ENCODE measurements at places on chromosomes 12 and 14. TPM values are rescaled to one million over a fixed set of nuclear protein-coding genes. Genes with fewer than 3 reads are reported as not detected.
A peak's percentile ranks its signal among the peaks of the same experiment; 100 is the strongest.

DNA sequence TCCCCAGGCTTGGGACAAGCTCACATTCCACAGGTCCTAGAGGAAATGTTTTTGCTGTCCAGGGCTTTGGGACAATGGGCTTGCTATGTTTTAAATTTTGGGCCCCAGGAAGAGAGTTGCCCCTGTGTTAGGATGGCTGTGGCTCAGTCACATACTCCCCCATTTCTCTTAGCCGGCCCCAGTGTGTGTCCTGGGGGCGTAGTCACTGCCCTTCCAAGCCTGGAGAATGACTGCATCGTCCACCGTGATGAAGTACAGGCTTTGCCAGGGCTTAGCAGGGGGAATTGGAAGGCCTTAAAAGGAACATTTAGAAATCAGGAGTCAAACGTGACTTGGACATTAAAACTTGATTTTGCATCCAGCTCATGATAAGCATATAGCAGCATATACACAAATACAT, 293.6 kb downstream of the CACNA1C start:
- DNase-seq: no peak

The KRT80 gene
- 1.5 TPM for total RNA-seq

DNA sequence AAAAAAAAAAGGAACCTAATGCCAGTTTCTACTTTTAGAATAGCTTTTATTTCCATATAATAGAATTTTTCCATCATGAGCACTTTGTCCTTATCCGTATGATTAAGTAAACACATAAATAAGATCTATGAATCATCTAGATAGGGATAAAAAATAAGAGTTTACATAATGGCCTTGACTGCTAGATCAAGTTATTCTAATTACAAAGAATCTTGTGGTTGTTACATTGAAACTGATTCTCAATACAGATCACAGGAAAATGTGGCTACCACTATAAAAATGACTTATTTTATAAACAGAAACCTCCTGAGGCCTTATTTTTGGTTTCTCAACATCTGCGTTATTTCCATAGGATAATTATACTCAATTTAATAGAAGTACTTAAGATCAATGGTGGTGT, 34.4 kb upstream of the NDUFA12 start:
- no peak for DNase-seq

The MYO1H gene
- total RNA-seq: not detected

The KERA gene
- 72.5 TPM for total RNA-seq

The WNT1 gene
- total RNA-seq: not detected

- peak; percentile 69 for DNase-seq
Observed at GRCh38 chr12:57001448-57001906, 4.9 kb downstream of the ZBTB39 start.

The LACRT gene
- not detected for total RNA-seq

GRCh38 chr14:36021030-36021422, 155.5 kb downstream of the PTCSC3 start:
- DNase-seq: no peak

DNA sequence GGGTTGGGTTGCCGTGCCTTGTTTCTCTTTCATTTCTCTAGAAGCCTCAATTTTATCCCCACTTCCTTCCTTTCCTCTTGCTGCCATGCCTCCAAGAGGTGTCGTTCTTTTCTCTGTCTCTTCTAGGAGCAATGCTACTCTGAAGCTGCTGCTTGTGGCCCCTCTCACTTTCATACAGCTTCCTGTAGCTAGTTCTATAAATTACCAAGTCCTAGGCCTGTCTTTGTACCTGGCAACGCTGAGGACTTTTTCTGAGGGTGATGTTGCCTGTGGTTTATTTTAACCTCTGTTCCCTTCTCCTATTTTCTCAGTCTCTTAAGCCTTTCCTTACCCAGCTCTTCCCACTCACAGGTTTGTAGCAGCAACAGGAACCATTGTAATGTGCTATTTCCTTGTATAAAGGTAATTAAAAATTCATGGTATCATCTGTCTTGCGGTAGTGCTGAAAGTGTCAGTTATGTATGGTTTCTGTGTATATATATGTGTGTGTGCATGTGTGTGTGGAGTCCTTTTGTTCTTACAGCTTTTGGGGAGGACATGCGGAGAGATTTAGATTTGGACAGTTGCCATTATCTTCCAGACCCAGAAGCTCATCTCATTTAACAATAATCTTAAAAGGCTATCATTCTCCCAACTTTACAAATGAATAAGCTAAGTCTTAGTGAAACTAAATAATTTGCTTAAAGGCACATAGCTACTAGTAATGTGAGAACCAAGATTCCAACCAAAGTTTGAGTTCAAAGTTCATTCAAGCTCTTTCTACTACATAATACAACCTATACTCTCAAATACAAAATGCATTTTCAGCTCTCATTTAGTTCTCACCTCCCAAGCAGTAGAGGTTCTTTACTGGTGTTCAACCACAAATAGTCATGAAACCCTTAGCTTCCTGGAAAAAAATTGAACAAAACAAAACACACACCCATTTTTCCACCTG, 43.8 kb downstream of the DDHD1 start:
- peak; percentile 57 for DNase-seq

GRCh38 chr14:75702122-75702521, 41.1 kb downstream of the TTLL5 start:
- no peak for DNase-seq

- DNase-seq: peak; percentile 69
Observed at GRCh38 chr14:69999261-69999674, 120.1 kb downstream of the SMOC1 start.

DNA sequence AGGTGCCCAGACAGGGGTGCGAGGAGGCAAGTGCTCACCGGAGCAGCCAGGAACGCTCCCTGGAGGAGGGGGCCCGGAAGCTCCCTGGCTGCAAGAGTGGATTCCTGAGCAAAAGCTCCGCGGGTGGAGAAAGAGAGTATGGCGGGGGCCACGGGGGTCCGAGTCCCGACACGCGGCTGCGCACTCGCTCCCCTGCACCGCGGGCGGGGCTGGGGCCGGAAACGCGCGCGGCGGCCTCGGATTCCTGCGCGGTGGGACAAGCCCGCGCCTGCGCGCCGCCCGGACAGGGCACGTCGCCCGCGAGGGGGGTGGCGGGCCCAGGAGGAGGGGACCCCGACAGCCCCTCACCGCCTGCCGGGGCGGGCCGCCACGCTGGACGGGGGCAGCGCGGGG, 27.8 kb upstream of the GPR132 start:
- DNase-seq: peak; percentile 65

- DNase-seq: no peak
Observed at GRCh38 chr12:100017056-100017455, 32.3 kb upstream of the ANKS1B start.

GRCh38 chr12:72274931-72275330, 2.8 kb downstream of the TRHDE start:
- DNase-seq: peak; percentile 26

GRCh38 chr14:32367516-32367915, 38.4 kb downstream of the AKAP6 start:
- no peak for DNase-seq

DNA sequence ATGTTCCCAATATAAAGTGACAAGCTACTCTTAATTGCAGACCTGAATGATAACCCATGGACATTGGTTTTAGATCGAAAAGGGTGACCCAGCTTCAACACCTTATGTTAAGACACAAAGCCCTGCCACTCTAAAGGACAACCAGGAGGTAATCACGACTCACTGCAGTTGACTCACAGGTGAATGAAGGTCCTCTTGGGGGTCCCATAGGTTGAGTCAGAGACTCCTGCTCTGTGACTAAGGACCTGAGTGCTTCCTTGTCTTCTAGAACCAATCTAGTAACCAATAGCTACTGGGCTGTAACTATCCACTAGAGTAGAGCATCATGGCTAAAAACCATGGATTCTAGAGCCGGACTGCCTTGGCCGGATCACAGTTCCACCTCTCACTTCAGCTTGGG, 73.8 kb downstream of the KCNK10 start:
- DNase-seq: no peak

The ADAMTS20 gene
- not detected for total RNA-seq

The ITFG2 gene
- total RNA-seq: 22.7 TPM

GRCh38 chr12:107448198-107448597, 237.4 kb upstream of the PWP1 start:
- DNase-seq: peak; percentile 80

The PCED1B gene
- 13.1 TPM for total RNA-seq

GRCh38 chr14:95759941-95760340, 46.0 kb upstream of the TCL1A start:
- no peak for DNase-seq

The KCNMB4 gene
- 0.09 TPM for total RNA-seq
